CD4-positive, alpha-beta T cell treated with Interleukin-6 for 4 hours (primary cell): ENCODE measurements at places on chromosomes 7 and 10.

DNA sequence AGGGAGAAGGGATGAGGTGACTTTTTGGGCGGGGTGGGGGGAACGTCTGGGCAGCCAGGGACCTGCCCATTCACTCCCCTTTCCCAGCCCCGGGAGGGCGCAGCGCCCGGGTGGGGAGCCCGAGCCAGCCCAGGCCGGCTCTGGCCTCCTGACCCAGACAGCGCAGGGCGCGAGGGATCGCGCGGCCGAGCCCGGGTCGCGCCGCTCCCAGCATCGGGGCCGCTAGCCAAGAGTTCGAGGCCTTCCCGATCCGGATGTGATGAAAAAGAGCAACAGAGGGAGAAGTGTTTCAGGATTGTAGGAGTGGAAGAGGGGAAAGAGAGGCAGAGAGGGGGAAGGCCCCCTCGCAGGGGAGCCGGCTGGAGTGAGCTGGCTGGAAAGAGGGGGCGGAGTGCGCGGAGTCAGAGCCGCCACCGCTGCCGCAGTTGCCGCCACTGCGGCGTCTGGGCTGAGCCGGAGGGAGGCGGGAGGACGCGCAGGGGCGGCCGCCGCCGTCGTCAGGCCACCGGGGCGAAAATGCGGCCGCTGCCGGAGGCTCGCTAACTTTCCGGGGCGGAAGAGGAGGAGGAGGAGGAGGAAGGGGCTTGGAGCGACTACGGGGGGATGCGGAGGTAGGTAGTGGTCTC is at the start of gene MDFIC:
MDFIC (plus strand) TSS at position 69 of the 626 bp plus-strand sequence. CDS start 940 bp downstream, outside the sequence.
- peak; percentile 68 for DNase-seq

DNA sequence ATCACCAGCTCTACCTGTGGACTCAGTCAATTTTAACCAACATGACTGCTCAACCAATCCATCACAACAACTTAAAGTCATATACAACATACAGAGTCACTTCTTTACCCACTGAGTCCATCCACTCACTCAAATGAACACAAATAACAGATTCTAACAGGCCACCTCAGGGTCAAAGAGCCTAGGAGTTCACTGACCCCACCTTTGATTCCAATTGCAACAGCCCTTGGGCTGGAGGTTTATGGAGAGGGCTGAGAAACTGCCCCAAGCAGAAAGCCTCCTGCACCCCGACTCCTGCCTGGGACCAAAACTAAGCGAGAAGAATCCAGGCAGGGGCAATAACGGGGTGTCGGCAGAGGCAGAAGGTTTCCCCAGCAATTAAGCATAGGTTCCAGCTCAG is 263.8 kb downstream of the PARD3 start:
- DNase-seq: no peak

DNA sequence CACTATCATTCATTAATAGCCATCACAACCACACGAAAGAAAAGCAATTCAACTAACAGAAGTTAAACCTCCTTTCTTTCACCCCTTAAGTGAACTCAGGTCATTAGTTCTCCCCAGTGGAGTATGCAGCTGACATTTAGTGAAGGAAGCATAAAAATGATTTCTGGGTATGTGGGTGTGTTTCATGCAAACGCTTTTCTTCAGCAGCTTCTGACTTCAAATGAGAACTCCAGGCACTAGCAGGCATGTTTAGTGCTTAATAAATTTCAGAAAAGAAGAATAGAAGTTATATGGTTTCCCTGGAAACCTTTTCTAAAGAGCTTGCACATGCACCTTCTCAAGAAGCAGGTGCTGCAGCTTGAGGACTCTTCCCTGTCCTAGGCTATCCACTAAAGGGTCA is 62.5 kb downstream of the PIK3CG start:
- DNase-seq: no peak

DNA sequence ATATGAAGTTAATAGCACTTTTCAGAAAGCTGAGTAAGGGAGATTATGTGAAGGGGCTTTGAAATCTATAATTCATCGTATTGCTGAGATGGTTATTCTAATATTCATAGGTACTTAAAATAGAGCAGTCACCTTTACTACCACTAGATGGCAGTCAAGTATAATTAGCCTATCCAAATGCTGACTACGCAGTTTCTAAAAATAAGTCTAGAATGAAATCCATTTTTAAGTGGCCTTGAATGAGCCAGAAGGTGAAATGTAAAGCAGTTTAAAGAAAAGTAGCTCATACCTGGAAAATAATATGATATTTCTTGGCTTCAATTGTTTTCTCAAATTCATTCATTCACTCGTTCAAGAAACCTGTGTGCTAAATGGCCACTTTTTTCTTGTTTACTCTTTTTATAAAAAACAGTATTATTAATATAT is 1277.1 kb downstream of the GATA3 start:
- DNase-seq: no peak

DNA sequence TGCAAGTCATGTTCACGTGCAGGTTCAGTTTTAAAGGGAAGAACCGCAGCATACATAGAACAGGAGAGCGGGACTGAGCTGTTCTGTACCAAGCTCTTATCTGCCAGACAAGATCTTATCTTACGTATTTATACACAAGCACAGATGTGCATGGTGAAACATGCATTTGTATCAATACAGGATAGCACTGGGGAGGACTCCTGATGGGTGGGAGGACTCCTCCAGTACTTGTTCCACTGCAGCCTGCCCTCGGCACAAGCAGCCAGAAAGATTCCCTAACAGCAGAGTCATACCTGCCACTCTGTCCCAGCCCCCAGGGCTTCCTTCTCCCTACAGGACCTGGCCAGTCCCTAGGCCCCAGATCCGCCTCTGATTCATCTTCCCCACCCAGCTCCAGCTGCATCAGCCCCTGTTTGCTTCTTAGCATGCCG is 13.2 kb upstream of the PRKCQ start:
- DNase-seq: peak; percentile 48

- peak; percentile 78 for DNase-seq
Observed at GRCh38 chr7:101542527-101543241, 86.4 kb downstream of the MYL10 start.

- DNase-seq: no peak
Observed at GRCh38 chr10:47321521-47322195, 596 bp upstream of the GDF2 start.

DNA sequence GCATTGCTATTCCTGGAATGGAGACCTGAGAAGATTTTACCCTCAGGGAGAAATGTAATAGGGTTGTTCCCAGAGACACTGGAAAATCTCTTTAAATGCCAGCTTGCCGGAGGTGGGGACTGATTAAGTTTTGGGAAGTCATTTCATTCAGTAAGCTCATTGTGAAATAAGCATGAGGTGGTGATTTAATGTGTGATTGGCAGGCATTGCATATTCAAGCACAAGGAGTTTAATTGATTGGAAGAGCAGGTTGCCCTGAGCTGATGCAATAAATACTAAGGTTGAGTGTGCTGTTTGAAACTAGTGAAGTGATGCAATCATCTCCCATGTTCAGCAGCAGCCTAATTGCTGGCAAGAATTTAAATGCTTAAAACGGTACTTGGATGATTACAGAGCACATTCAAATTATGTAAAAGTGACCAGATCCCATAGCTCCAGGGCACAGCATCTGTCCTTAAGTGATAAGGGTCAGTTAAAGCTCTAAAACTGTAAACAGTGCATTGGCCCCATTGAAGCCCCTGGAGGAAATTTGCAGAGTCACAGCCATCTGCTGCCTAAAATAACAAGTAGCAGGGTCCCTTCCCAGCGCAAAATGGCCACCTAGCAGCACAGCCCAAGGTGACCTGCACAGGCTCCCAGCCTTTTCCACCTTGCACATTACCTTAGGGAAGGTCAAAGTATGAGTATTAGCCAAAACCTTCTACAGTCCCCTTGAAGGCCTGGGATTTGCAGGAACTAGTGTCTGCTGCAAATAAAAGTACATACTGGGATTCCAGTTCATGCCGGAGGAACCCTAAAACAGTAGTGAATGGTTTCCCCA is 92.1 kb downstream of the CCDC71L start:
- no peak for DNase-seq

DNA sequence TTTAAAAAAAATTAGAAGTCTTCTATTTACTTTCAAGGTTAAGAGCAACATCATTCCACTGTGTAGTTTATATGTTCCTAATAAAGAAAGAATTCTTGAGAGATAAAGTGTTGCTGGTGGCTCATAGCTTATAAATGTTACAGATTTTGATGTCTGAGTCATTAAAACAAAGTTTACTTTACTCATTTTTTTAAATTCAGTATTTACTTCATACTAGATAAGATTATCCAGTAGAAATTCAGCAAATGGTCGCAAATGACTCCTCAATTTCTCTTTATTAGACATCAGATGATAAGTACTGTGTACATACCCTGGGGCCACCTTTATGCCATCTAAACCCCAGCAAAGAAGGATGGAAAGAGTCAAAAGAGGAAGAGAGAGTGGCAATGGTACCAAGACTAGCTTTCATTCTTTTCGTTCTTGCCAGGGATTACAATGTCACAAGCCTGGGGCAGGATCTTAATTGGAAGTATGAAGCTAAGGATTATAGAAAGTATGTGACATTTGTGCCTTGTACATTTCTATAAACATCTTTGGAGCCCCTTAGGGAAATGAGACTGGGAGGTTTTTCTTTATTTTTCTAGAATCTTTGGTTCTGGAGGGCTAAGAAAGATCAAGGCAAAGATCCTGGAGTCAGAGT is 206.1 kb downstream of the CHRM2 start:
- no peak for DNase-seq

DNA sequence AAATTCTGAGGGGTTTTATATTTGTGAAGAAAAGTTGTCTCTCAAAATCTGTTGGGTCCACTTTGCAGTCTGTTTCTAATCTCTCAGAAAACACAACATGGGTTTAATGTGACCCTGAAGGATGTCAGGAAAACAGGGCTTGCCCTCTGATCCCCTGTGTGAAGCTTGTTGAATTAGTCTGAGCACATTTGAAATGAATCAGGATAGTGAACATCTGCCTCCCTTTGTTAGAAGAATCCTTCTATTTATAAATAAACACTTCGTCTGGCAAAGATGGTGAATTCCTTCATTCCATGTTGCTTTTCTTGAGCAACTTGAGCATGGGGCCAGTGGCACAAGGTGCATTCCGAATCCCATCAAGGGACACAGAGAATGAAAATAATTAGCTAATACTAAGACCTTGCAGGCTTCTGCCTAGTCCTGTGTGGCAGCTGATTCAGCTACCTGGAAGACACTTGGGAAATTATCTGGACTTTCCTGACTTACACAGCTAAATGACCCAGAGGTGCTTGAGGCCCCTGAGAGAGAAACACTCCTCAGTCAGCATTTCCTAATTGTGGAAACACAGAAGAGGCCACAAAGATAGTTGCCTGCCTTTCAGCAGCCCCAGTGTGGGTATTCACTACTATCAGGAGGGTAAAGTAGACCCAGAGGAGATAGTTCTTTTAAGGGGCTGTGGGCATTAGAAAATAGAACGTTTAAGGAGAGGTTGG is 305.5 kb downstream of the C7orf25 start:
- DNase-seq: no peak

DNA sequence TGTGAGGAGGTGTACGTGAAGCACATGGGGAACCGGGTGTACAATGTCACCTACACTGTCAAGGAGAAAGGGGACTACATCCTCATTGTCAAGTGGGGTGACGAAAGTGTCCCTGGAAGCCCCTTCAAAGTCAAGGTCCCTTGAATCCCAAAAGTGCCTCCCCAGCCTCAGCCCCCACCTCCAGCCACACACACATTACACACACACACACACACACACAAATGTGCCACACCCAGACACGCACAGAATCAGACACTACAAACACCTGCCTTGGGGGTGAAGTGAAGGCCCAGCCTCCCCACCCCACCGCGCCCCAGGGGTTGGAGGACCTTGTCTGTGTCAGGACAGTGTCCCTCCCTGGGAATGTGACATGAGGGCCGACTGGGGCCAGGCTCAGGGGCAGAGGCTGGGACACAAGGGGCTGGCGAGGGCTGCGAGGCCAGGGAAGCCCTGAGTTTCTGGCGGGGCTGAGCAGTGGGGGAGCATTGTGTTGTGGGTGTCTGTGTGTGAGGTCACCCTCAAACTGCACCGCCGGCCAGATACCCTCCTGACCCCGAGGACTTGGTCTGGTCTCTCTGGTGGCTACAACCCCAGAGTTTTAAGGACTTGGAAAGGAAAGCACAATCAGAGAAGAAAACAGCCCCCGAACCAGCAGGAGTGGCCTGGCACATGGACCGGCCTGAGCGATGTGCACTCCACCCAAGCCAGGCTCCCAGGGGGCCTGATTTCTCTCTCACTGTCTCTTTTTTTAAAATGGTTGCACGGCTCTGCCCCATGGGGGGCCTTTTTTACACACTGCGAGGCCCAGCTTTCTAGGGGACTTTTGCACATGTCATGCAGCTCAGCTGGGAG is 4.0 kb upstream of the ATP6V1F start:
- DNase-seq: no peak

GRCh38 chr10:20616056-20616671 is 280.9 kb downstream of the NEBL start:
- DNase-seq: no peak

GRCh38 chr10:113980408-113981087 is 63.1 kb upstream of the ADRB1 start:
- no peak for DNase-seq

GRCh38 chr10:125060482-125060825 is 99.9 kb downstream of the CTBP2 start:
- DNase-seq: no peak

DNA sequence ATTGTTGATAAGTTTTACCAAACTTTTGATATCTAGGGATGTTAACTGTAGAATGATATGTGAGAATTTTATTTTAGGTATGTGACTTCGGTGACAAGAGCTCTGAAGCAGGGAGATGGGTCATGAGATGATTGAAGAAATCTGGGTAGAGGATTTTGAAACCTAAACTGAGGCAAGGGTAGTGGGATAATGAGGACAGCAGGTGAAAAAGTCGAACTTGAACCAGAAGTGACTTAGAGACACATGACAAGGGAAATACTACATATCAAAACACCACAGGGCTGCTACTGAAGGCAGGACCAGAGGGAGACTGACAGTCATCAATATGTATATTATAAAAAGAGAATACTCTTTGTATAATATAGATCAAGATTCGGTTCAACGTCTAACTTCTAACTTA is 113.2 kb downstream of the WDFY4 start:
- DNase-seq: no peak

DNA sequence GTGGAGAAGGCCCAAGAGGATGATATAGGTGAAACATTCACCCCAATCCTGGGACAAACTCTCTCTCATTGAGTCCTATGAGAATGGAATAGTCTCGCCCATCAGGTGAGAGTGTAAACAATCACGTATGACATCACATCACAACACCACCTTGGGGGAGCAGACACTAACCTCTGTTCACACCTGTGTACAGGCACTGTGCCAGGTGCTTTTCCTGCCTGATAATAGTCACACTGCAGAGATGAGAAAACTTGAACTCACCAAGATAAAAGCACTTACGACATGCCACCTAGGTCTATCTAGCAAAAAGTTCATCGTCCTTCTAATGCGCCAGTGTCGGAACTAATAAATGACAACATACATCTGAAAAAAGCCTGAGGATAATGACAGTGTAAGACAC is 187.8 kb downstream of the FAM107B start:
- DNase-seq: peak; percentile 85

- no peak for DNase-seq
Observed at GRCh38 chr7:155806096-155806871, 6.0 kb downstream of the SHH start.

GRCh38 chr10:63437116-63437949 is 28.4 kb downstream of the JMJD1C start:
- DNase-seq: no peak
